Inflammatory macrophage treated with lipopolysaccharide for 4 hours (primary cell): ENCODE measurements at places on chromosomes 5 and 9.

DNA sequence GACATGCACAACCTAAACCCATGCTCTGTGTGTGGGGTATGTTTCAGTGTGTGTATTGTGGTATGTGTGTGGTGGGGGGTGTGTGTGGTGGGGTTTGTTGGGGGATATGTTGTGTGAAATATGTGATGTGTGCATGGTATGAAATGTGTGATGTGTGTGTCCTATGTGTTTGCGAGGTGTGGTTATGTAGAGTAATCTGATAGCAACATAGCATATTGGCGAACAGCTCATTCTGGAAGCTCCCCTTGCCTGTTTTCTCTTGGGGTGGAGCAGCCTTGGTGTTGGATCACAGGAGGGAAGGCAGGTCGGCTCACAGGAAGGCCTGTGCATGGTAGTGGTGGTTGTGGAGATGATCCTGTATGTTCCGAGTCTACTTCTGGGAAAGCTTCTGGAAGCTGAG is 35.4 kb upstream of the PHF2 start:
- DNase-seq: no peak

DNA sequence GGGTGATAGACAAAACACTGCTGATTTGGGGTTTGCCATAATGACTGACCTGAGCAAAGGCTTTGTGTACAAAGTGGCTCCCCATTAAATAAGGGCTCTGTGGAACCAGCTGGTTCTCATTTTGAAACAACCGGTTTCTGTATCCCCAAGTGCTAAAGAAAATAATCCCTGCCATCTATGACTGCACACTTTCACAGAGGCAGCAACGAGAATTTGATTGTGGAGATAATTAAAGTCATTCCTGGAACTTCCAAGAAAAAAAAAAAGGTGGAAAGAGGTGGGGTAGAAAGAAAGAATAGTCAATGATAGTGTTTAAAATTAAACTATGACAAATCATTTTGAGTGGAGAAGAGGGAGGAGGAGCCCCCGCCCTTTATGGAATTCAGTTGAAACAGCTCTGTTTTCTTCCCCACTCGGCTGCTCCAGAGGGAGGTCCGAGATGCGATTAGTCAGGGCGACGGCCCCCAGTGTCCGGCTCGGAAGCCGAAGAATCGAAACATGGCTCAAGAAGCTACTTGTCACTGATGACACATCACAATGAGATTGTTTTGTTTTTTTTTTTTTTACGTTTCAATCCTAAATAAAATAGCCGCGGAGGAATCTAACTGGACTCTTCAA is 38.4 kb downstream of the EBF1 start:
- DNase-seq: no peak

- no peak for DNase-seq
Measured at GRCh38 chr5:125496393-125496792, 750.0 kb upstream of the ZNF608 start.

DNA sequence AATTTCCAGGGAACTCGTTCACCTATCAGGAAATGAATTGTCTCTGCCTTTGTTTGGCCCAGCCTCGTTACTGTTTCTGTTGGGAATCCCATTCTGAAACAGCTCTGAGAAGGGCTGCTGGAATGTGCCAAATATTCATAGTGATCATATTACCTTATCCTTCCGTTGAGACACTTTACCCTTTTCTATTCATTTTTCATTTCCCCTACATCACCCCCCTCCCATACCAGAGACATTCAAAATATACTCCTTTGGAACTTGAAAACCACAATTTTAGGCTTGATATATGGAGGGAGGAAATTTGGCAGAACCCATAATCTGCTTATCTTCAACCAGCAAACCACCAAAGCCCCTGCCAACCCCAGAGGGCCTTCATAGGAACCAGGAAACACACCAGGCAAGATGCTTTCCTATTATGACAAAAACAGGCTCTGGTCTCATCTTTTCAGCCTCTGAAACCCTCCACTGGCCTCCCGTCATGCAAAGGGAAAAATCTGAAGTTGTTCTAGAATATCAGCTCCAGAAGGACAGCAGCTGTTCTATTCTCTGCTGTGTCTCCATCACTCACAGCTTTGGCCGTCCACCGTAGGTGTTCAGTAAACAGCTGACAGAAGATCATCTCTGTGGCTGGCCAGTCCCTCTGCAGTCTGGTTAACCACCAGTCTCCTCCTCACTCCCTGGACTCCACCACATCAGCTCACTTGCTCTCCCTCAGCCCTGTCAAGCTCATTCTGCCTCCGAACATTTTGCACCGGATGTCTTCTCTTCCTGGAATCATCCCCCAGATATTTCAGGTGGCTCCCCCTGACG is 217.2 kb upstream of the WWC1 start:
- DNase-seq: no peak

- DNase-seq: no peak
Measured at GRCh38 chr5:5583023-5583765, 160.7 kb downstream of the ICE1 start.

- no peak for DNase-seq
Measured at GRCh38 chr5:15326932-15327331, 173.0 kb upstream of the FBXL7 start.

GRCh38 chr9:73743826-73744225 is 592.2 kb downstream of the ANXA1 start:
- DNase-seq: no peak

DNA sequence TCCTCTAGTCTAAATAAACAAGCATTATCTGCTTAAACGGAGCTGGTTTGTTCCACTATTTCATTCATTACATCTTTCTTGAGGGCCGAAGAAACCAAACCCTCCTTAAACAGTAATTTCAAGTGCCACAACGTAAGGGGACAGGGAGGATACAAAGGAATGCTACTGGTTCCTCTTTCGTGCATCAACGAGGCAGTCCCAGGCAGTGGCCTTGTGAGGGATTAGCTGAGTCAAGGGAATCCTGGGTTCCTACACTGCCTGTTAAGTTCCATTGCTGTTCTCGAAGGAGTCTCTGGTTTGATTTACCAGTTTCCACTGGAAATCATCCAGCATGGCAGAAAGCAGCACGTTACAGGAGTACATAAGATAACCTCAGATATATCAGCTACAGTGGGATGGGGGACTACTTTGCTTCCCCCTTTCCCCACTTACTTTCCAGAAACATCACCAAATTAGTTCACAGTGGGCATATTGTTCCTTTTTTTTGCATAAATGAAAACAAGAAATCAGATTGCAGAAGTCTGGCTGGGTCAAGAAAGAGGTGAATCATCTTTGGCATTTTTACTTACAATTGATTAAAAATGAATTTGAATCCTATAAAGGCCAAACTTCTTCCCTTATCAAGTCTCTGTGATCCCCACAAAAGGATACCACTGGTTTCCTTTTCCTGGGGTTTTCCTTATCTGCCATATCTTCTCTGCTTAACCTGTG is 2.5 kb upstream of the RANBP3L start:
- peak; percentile 56 for DNase-seq

DNA sequence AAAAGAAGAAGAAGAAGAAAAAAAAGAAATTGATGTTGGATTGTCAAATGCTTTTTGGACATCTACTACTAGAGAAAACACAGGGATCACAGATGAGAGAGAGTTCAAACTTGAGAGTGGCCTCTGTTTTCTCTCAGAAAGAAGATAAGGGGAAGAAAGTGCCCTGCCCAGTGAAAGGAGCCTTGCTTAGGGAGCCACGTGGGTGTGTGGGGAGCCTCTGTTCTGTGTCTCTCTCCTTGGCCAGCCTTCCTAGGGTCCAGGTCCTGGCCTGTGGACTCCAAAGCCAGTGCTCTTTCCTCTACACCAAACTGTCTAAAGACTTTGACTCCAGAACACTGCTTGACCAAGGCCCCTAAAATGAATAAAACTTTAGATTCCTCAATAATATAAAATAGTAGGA is 22.0 kb upstream of the COL15A1 start:
- DNase-seq: no peak

DNA sequence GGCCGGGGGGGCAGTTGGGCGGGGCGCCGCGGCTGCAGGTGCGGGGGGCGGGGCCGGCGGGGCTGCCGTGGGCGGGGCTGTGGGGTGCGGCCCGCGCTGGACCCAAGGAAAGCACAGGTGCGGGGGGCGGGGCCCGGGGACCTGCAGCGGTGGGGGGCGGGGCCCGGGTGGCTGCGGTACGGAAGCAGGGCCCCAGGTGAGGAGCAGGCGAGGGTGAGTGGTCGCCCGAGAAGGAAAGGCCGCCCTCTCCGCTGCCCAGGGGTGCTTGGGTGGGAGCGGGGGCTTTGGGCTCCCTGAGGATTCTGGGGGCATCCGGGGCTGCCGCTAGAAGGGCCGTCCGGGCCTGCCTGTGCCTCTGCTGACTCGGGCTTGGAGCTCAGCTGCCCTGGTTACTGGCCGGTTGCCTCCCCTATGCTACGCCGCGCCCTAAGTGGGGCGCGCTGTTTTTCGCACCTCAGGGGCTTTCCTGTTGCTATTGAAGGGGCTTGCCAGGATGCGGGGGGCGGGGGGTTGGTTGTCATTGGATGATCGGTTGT is 767 bp downstream of the RALGPS1 start:
- DNase-seq: no peak

DNA sequence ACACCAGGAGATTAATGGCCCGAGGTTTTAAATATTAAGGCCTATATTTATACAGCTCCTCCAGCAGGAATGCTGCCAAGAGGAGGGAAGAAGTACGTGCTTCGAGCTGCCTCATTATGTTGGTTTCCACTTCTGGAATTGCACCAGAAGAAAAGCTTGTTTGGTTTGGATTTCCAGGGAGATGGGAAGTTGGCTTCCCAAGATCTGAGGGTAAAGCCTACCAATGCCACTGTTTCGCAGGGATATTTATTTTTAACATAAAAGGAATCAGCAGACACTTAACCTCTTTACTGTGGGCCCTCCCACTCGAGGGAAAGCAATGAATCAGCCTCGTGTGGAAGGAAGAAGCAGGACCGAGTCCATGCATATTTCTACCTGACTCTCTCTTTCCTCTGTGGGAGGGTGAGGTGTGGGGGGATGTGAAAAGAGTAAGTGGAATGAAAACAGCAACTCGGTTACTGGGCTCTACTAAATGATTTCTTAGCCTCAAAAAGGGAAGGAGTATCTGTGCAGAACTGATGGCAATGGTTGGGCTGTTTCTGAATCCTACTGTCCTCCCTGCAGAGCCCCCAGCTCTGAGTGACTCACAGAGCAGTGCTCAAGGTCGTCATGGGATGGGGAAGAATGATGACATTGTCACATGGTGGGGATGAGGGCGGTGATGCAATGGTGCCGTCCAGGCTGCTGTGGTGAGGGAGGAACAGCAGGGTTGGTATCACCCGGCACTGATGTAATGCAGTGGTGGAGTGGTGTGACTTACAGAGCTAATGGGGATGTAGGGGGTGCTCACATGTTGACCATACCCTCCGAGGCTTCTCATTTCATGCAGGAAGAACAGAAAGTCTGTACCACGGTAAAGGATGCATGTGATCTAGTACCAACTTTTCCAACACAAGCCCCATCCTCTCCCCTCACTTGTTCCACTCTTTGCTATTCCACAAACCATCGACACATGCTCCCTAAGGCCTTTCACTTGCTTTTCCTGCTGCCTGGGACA is 215.0 kb upstream of the PANK3 start:
- peak; percentile 98 for DNase-seq

GRCh38 chr5:82355496-82355895 is 77.3 kb upstream of the RPS23 start:
- no peak for DNase-seq

GRCh38 chr9:128168731-128169308 is 8.8 kb downstream of the BBLN start:
- no peak for DNase-seq

DNA sequence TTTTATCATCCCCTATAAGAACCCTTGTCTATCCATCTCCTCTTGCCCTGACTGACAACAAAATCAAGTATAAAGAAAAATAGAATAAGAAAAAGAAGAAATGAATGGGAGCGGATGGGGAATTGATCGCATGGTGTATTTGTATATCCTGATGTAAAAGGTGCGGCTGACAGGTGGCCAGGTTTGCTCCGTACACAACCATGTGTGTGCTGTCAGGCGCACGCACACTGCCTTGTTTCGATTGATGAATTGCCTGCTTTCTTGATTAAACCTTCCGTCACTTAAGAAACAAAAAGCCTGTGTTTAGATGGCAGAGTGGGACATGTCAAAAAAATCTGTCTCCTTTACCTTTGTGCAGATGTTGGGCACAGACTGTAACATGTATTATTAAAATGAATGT is 102.6 kb downstream of the MVB12B start:
- no peak for DNase-seq
